ENCODE measurements at places on chromosomes 1 and 21. TPM values are rescaled to one million over a fixed set of nuclear protein-coding genes. Genes with fewer than 3 reads are reported as not detected.

- peak; percentile 27 for DNase-seq
Measured at GRCh38 chr1:48701445-48701844, 75.2 kb downstream of the BEND5 start.

DNA sequence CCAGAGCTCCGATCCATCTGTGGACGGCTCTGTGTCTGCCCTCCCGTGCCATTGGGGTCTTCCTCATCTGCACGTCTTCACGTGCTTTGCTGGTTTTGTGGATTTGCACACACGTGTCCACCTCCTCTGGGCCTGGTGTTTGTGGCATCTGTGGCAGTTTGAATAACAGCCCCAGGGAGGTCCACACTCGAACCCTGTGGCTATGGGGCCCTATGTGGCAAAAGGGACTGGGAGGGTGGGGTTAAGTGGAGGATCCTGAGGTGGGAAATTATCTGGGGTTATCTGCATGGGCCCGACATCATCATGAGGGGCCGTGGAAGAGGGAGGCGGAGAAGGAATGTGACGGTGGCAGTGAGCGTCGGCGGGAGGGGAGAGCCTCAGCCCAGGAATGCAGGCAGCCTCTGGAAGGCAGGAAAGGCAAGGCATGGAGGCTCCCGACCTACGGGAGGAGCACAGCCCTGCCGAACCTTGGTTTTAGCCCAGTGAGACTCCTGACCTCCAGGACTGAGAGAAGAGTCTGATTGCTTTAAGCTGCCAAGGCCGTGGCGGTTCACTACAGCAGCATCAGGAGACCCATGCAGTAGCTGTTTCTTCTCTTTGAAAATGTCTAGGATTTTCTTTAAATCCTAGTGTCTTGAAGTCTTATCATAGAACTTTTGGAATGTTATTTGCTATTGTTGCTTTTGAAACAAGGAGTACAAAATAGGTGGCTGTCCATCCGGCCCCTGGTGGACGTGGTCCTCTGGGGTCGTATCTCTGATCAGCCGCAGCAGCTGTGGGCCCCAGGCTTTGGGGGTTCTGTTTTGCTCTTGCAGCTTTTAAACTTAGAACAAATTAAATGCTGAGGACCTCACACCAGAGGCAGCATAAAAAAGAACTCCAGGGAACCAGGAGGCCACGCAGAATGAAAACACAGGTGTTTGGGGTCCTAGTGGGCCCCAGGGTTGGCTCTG lies 40.0 kb upstream of the LRRC3 start:
- no peak for DNase-seq

GRCh38 chr1:4526747-4527146 lies 127.7 kb upstream of the AJAP1 start:
- no peak for DNase-seq

EXO1 gene
- 19.9 TPM for total RNA-seq

SYPL2 gene
- total RNA-seq = not detected

DNA sequence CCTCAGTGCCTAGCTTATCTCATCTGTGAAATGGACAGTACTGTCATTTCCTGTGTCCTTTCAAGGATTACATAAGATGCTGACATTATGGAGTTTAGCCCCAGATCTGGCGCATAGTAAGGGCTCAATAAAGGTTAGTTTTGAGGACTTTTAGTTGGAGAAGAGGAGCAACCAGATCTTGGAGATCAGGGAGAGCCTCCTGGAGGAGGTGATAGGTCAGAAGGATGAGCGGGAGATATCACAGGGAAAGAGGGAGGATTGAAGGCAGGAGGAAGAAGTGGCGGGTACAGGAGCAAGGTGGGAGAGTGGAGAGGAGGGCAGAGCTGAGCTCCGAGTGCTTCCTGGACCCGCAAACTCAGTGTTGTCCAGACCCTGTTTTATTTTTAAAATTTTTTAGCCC lies 17.5 kb downstream of the SLC66A1 start:
- DNase-seq = no peak

- no peak for DNase-seq
Measured at GRCh38 chr21:15289246-15289645, 224.4 kb upstream of the NRIP1 start.

DNA sequence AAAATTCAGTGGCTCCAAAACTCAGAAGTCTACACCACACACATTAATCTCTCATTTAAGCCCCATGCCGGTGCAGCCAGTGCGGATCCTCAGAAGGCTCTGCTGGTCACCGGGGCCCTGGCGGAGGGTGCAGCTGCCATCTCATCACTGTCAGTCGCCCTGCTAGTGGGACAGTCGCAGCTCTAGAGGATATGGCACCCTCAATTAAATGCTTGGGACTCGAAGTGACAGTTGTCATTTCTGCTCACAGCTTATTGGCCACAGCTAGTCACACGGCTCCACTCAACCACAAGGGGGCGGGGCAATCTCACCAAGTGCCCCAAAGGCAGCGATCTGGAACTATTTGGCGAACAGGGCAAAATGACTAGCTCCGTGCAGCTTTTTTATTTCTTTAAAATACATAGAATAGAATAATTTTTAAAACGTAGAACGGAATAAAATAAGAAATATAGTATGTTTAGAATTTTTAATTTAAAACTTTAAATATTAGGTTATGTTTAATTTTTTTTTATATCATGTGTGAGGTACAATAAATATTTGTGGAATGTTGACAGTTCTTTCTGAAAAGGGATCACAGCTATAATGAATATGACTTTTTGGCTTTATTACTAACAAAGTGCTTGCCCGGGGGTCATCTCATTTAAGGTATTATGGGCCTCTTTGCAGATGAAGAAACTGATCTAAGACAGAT lies 8.0 kb upstream of the MAN1C1 start:
- DNase-seq = peak; percentile 78

Data from Calu3 (cell line).